ENCODE measurements at places on chromosomes 7 and 10.

DNA sequence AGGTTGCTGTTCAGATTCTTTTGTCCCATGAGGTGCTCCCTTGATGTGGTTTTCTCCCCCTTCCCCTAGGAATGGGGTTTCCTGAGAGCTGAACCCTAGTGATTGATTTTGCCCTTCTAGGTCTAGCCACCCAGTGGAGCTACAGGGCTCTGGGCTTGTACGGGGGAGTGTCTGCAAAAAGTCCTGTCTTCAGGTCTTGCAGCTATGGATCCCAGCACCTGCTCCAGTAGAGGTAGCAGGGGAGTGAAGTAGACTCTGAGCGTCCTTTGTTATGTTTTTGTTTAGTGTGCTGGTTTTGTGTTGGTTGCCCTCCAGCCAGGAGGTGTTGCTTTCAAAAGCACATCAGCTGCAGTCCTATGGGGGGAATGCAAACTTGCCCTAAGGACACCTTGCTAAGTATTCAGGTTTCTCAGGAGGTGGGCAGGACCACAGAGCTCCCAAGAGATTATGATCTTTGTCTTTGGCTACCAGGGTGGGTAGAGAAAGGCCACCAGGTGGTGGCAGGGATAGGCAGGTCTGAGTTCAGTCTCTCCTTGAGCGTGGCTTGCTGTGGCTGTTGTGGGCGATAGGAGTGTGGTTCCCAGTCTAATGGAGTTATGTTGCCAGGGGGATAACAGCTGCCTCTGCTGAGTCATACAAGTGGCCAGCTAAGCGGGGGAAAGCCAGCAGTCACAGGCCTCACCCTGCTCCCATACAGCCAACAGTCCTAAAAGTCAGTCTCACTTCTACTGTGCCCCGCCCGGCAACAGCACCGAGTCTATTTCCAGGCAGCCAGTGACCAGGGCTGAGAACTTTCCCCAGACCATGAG is 92.4 kb upstream of the JCAD start:
- no peak for DNase-seq

- no peak for DNase-seq
These were observed 55.4 kb upstream of the TARP start for GRCh38 chr7:38328814-38329213.

- no peak for DNase-seq
These were observed 12.2 kb downstream of the ATP6V0E2 start for GRCh38 chr7:149886018-149886415.

- no peak for DNase-seq
These were observed 61.0 kb upstream of the TMEM248 start for GRCh38 chr7:66859794-66860645.

DNA sequence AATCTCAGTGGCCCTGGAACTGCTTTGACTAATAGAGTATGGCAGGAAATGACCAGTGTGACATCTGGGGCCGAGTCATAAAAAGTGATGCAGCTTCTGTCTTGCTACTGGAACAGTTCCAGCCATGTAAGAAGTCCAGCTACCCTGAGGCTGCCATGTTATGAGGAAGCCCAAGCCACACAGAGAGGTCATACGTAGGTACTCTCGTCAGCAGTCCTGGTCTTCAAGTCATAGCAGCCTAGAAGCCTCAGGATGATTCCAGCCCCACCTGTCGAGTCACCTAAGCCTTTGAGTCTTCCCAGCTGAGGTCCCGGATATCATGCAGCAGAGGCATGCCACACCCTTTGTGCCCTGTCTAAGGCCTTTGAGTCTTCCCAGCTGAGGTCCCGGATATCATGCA is 92.1 kb downstream of the PPP1R3C start:
- DNase-seq, result no peak

DNA sequence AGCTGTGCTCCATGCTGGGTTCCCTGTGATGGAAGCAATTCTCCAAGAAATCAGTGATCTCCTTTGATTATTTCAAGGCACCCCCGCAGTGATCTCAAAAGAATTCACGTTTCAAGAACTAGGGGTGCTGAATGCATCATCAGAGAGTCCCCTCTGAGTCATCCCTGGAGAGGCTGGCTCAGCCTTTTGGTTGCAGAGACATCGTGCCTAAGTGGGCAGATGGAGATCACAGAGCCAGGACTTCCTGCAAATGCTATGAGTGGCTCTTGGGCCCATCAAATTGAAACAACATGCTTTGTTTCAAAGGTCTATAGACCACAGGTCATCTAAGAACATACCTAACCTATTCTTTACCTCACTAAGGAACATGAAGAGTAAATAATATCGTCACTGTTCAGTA is 41.5 kb upstream of the PLEKHA1 start:
- DNase-seq, result no peak

- DNase-seq, result no peak
These were observed 77.5 kb upstream of the FAM171A1 start for GRCh38 chr10:15448598-15448997.

- no peak for DNase-seq
These were observed 23.5 kb downstream of the TRPV5 start for GRCh38 chr7:142910031-142910433.

DNA sequence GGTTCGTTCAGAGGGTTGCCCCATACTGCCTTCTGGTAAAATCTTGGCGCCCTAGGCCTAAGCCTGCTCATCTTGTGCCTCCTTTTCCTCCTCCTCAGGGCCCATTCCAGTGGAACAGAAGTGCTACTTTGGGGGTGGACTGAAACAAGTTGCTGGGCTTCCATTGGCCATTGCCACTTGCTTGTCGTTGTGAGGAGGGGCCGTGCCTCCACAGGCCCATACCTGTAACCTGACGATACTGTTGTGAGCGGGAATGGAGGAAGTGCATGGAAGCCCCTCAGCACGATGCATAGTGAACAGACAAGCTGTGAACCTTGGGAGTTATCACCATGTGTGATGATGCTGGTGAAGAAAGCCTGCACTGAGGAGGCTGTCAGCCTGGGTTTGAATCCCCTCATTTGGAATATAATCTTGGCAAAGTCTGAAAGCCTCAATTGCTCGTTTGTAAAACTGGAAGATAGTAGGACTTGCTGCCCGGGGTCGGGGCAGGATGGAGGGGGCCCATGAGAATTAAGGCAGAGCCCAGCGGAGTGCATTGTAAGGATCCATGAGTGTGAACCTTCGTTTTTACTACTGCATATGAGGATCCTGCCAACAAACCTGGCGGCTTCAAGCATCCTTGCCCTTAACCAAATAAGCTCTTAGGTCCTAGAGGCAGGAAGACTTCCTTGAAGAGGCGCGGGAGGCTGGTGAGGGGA is 671 bp upstream of the PAPSS2 start:
- DNase-seq, result no peak

DNA sequence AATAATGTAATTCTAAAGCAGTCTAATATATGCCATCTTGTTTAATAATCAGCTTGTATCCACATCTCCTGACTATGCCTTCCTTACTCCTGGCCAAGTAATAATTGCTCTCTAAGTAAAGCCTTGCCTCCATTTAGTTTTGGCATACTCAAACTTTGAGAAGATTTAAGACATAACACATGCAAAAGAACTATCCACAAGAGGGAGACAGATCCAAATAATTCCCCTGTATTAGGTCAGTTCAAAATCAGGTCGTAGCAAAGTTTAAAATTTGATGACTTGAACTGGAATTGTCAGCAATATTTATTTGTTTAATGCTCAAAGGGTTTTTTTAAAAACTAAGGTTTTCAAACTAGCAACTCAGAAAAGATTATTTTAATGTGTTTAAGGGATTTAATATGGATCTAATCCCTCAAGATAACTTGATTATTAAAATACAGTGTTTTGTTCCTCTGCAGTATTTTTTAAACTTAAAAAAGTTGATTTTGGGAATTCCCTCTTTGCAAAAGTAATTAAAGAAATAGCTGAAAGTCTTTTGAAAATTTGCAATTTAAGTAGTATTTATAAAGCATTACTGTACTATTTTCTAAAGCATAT is 95.3 kb downstream of the HDAC9 start:
- no peak for DNase-seq

DNA sequence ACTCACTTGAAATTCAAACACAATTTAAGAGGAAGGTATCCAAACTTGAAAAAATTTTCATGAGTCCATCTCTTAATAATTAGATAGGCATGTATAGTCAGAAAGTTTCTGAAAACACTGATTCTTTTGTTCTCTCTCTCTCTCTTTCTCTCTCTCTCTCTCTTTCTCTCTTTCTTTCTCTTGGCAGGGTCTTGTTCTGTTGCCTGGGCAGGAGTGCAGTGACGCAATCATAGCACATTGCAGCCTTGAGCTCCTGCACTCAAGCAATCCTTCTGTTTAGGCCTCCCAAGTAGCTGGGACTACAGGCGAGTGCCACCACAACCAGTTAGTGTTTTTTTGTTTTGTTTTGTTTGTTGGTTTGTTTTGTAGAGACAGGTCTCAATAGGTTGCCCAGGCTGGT is 59.3 kb downstream of the PRTFDC1 start:
- DNase-seq, result no peak

- DNase-seq, result no peak
These were observed 191.1 kb downstream of the ZMYND11 start for GRCh38 chr10:326350-326749.

GRCh38 chr7:73442903-73443500 is 9.4 kb downstream of the FZD9 start:
- no peak for DNase-seq

- no peak for DNase-seq
These were observed 55.7 kb upstream of the GATA3 start for GRCh38 chr10:7998831-7999230.

GRCh38 chr10:12617191-12618175 is 268.1 kb downstream of the CAMK1D start:
- DNase-seq, result no peak

DNA sequence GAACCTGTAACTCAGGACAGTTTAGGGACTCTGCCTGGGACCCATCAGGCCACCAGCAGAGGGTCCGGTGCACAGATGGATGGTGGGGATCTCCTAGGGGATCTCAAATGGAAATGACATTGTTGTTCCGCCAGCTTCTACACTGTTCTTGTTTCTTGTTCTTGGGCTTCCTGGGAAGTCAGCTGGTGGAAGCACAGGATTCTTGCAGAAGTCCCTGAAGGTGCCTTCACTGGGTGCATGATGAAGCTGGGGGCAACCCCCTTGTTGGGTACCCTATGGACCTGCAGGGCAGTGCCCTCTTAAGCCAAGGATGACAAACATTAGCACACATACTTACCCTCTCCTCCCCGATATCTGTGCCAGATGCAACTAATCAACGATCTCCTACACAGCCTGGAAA is 18.6 kb downstream of the SFTPD start:
- DNase-seq, result no peak

DNA sequence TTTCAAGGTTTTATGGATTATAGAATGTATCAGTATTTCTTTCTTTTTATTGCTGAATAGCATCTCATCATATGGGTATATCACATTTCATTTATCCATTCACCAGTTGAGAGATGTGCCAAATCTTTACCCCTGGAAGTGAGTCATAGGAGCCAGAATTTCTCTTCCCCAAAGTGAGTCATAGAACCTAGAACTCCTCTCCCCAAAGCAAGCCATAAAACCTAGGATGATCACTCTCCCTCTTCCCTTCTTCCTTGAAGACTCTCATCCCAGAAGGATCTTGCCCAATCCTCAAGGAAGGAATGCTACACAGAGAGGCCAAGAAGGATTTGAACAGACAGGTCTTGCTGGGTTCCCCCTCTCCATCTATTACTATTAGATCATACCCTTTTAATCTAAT is 199.9 kb downstream of the EVX1 start:
- no peak for DNase-seq

Measured in CD4-positive, alpha-beta T cell (primary cell).